Activated naive CD8-positive, alpha-beta T cell treated with anti-CD3 and anti-CD28 coated beads, Interleukin-2, amount 50 U/mL, for 24 hours (primary cell): ENCODE measurements at places on chromosomes 6 and 20.

DNA sequence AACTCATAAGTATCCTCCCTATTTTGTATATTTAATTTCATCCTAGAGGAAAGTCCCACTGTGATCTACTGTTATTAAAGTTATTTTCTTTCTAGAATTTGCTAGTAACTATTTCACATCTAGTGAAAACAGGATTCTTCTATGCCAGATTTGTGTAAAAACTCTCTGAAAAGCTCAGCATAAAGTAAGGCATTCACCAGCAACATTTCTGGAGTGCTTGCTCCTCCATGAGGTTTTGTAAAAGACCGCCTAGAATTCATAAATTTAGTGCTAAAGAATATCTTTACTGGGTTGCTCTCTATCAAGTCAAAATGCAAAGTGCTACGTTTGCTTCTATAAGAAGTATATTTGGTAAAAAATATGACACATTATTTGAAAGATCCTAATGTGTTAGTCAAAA is 173.5 kb upstream of the IRAK1BP1 start:
- DNase-seq: no peak
- H3K36me3 ChIP-seq: no peaks in the 10 kb centered on the region
- H3K27me3 ChIP-seq: peaks cover 1% of the 10 kb centered on the region

DNA sequence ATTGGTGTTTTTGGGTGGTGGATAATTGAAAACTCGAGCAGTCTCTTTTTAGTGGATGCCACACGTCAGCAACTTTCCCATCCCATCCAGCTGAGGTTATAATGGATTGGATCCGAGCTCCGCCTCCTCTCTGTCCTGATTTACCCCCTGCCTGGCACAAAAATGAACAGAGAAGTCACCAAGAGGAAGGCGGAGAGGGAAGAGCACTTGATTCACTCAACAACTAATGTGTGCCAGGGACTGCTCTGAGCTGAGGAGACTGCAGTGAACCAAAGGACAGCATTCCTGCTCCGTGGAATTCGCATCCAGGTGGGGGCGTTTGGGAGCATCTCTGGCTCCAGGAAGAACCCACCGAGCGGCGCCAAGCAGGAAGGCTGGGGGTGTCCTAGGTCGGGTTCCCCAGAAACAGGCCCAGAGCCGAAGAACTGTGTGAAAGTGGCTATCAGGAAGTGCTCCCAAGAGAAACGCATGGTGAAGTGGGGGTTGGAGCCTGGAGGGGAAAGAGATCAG is 95.8 kb upstream of the NAA20 start:
- no peaks in the 10 kb centered on the region for H3K36me3 ChIP-seq
- H3K27me3 ChIP-seq: no peaks in the 10 kb centered on the region
- no peak overlapping the region for H3K4me3 ChIP-seq
- peaks cover 7% of the 10 kb centered on the region for H3K4me1 ChIP-seq
- H3K27ac ChIP-seq: no peak overlapping the region

DNA sequence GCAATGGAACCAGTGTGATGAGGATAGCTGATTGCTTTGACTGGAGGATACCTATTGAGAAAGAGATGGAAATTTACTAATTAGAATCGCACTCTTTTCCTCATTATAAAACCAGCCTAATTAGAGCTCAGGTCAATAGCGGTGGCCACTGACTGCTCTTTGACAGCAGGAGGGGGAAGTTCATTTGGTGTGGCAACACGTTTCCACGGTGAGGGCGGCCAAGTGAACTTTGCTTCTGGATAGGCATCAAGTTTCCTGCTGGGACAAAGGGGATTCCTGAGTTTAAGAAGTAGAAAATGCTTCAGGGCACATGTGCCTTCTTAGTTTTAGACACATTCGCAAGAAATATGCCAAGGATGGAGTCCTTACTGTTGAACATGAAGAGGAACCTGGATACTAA is 145.3 kb upstream of the NRN1 start:
- no peak overlapping the region for H3K27ac ChIP-seq
- H3K4me3 ChIP-seq: no peak overlapping the region
- no peak for DNase-seq
- H3K4me1 ChIP-seq: no peaks in the 10 kb centered on the region

GRCh38 chr6:42781546-42781795 is 381 bp upstream of the BICRAL start:
- no peaks in the 10 kb centered on the region for H3K27me3 ChIP-seq
- peak overlapping the region; percentile 100 for H3K27ac ChIP-seq
- peaks cover 33% of the 10 kb centered on the region for H3K4me1 ChIP-seq
- H3K4me3 ChIP-seq: peak overlapping the region; percentile 94
- peaks cover 16% of the 10 kb centered on the region for H3K36me3 ChIP-seq

DNA sequence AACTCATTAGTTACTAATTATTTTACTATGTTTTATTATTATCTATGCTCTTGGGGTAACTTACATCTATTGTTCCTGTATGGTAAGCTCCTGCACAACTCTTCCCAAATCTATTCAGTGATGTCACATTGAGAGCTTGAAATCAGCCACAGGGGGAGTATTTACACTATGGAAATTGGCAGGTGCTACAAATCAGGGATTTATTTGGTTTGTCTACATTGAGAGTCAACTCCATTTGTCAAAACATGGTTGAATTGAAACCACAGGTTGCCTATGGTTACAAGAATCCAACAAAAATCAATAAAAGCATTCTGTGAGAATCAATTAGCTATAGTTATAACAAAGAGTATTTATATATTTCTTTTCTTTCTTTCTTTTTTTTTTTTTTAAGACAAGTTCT is 3.9 kb upstream of the FITM2 start:
- no peak overlapping the region for H3K27ac ChIP-seq
- peaks cover 13% of the 10 kb centered on the region for H3K4me1 ChIP-seq
- peaks cover 4% of the 10 kb centered on the region for H3K36me3 ChIP-seq
- no peak overlapping the region for H3K4me3 ChIP-seq
- H3K27me3 ChIP-seq: peaks cover 7% of the 10 kb centered on the region

- H3K27ac ChIP-seq: peak overlapping the region; percentile 80
- no peak overlapping the region for H3K4me3 ChIP-seq
- DNase-seq: no peak
- H3K27me3 ChIP-seq: no peaks in the 10 kb centered on the region
- H3K4me1 ChIP-seq: peaks cover 95% of the 10 kb centered on the region
Observed at GRCh38 chr6:41965429-41966213, 24.0 kb upstream of the CCND3 start.

GRCh38 chr20:49187330-49187850 is 744 bp downstream of the STAU1 start:
- peak overlapping the region; percentile 90 for H3K4me3 ChIP-seq
- peaks cover 48% of the 10 kb centered on the region for H3K4me1 ChIP-seq
- DNase-seq: no peak
- peaks cover 20% of the 10 kb centered on the region for H3K36me3 ChIP-seq
- no peaks in the 10 kb centered on the region for H3K27me3 ChIP-seq
- H3K27ac ChIP-seq: peak overlapping the region; percentile 90

DNA sequence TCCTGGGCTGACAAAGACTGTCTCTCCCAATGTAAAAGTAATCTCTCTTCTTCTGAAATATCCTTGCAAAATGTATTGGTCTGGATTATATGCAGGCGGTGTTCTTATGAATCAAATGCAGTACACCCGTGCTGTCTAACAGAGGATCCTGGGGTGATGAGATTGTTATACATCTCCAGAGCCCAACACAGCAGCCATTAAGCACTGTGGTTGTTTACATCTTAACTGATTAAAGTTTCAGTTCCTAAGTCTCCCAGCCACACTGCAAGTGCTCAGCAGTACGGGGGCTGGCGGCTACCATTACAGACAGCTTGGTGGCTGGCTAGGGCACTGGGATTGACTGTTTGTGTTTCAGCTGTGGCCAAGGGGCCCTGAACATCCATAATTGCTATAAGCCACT is 7.0 kb downstream of the UNC93A start:
- no peak overlapping the region for H3K4me3 ChIP-seq
- H3K36me3 ChIP-seq: no peaks in the 10 kb centered on the region
- H3K4me1 ChIP-seq: no peaks in the 10 kb centered on the region
- DNase-seq: no peak
- H3K27ac ChIP-seq: no peak overlapping the region
- H3K27me3 ChIP-seq: peaks cover 6% of the 10 kb centered on the region

DNA sequence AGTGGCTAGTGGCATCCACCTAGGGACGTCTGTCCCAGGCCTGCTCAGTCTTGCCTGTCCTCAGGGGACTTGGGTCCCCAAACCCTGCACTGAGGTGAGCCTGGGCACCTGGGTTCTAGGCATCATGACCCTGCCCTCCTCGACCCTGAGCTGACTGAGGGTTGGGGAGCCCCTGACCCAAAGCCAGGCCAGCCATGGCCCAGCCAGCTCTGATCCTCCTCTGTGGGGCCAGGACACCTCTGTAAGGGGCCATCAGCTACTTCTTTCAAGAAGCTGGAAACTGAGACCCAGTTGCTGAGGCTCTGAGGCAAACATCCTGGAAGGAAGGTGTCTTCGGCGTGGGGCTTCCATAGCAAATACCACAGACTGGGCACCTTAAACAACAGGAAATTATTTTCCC is 329.3 kb downstream of the QKI start:
- H3K4me1 ChIP-seq: no peaks in the 10 kb centered on the region
- no peak overlapping the region for H3K4me3 ChIP-seq
- no peaks in the 10 kb centered on the region for H3K36me3 ChIP-seq
- no peak for DNase-seq
- no peak overlapping the region for H3K27ac ChIP-seq

DNA sequence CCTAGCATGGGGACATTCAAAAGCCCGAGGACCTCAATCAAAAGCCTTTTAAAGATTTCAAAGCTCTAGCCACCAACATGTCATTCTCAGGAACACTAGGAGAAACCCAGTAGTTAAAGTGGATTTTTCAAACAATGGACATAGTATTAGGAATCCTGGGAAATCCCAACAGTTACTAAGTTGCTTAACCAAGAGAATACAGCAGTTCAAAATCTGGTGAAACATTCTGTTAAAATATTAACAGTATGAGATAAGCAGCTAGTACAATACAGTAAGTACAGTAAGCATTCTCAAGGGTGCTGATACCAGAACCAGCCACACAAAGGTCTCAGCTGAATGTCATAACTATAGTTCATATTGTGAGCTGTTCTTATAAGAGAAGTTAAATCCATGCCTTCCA is 68.6 kb downstream of the CDK19 start:
- H3K4me3 ChIP-seq: no peak overlapping the region
- peaks cover 4% of the 10 kb centered on the region for H3K4me1 ChIP-seq
- no peak for DNase-seq
- no peak overlapping the region for H3K27ac ChIP-seq
- no peaks in the 10 kb centered on the region for H3K27me3 ChIP-seq
- H3K36me3 ChIP-seq: peaks cover 21% of the 10 kb centered on the region

DNA sequence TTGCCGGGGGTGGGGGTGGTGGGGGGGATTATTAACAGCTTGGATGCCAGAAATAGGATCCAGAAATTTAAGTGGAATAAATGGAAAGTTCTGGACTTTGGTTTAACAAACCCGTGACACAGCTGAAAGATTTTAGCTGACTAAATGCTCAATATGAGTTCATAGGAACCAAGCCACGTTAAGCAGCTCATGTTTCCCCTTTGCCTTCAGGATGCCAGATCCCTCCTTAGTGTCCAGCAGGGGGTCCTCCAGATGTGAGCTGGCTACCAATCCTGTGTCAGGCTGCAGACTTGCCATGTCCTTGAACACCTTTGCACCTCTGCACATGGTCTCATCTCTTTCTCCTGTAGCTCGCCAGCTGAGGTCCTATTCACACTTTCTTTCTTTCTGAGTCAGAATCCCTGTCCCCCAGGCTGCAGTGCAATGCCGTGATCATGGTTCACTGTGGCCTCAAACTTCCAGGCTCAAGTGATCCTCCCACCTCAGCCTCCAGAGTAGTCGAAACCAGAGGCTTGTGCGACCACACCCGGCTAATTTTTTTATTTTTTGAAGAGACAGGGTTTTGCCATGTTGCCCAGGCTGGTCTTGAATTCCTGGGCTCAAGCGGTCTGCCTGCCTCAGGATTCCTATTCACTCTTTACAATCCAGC is 133.3 kb upstream of the ARMC2 start:
- H3K27ac ChIP-seq: no peak overlapping the region
- no peaks in the 10 kb centered on the region for H3K36me3 ChIP-seq
- H3K27me3 ChIP-seq: no peaks in the 10 kb centered on the region
- no peak for DNase-seq
- peaks cover 18% of the 10 kb centered on the region for H3K4me1 ChIP-seq
- no peak overlapping the region for H3K4me3 ChIP-seq

DNA sequence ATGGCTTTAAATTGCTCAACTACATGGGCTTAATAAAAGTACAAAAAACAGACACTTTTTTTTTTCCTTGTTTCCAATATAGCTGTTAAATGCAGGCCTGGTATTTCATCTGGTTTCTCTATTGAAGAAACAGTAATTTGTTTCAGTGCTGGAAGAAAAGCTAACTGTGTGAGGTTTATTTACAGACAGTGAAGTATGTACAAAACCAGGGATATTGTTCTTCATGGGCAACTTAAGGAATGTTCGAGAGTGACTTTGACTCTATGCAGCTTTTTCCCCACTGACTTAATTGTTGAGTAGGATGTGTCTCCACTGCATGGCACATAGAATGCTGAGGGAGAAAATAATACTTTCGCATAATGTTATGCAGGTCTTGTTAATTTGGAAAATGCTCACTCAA is 31.0 kb upstream of the PRL start:
- no peaks in the 10 kb centered on the region for H3K4me1 ChIP-seq
- no peak overlapping the region for H3K4me3 ChIP-seq
- no peaks in the 10 kb centered on the region for H3K27me3 ChIP-seq
- no peak overlapping the region for H3K27ac ChIP-seq
- no peaks in the 10 kb centered on the region for H3K36me3 ChIP-seq
- DNase-seq: no peak

- DNase-seq: peak; percentile 50
- peaks cover 35% of the 10 kb centered on the region for H3K36me3 ChIP-seq
- no peaks in the 10 kb centered on the region for H3K27me3 ChIP-seq
- no peak overlapping the region for H3K27ac ChIP-seq
- peaks cover 30% of the 10 kb centered on the region for H3K4me1 ChIP-seq
Observed at GRCh38 chr6:90216072-90216977, 80.3 kb downstream of the BACH2 start.

- DNase-seq: no peak
- H3K27me3 ChIP-seq: no peaks in the 10 kb centered on the region
- no peak overlapping the region for H3K4me3 ChIP-seq
- H3K4me1 ChIP-seq: peaks cover 54% of the 10 kb centered on the region
- no peak overlapping the region for H3K27ac ChIP-seq
- peaks cover 64% of the 10 kb centered on the region for H3K36me3 ChIP-seq
Observed at GRCh38 chr6:90224196-90224595, 72.4 kb downstream of the BACH2 start.
